Amygdala (tissue), 56 donors: ENCODE measurements at places on chromosomes 6 and 20.

DNA sequence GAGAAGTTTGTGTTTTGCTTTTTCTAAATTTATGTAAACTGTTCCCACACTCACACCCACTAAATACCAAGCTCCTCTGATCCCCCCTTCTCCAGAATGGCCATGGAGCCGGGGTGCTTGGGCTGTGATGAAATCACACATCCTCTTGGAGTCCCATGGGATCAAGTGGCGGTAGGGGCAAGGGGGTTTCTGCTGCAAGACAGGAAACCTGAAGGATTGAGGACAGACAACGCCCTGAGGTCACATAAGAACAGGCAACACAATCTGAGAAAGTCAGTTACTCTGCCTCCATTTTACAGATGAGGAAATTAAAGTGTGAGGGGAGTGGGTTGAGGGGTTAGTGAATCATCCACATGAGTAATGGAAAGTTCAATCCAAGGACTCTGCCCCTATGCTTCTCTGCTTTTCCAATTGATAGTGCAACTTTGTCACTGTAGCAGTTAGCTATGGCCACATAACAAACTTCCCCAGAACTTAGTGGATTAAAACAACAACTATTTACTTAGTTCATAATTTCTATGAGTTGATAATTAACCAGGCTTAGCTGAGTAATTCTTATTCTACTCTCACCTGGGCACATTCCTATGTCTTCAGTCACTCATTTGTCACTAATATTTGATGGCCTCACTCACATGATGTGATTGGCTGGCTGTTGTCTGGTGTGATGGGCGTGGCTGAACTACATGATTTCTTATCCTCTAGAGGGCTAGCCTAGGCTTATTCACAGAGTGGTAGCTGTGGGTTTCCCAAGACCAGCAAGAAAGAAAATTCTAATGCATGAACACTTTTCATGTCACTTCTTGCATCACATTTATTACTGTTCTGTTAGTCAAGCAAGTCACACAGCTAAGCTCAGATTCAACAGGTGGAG lies 311.1 kb upstream of the RNF24 start:
- no peak for DNase-seq

DNA sequence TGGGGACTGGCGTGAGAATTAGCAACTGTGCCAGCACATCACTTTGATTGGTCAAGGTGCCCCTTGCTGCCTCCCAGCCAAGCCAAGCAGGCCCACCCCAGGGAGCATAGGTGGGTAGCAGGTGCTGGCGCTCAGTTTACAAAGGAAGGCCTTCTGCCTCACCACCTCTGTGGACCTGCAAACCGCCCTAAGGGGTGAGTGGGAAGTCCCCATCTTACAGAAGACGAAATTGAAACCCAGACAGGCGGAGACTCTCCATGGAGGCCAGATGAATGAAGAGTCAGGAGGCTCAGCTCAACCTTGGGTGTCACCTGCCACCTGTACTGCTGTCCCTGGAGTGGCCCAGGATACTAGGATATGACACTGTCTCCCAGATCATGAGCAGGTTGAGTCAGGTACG lies 21.5 kb upstream of the MAS1L start:
- DNase-seq: no peak

GRCh38 chr20:62570897-62571668 lies 71.2 kb upstream of the SLCO4A1 start:
- no peak for DNase-seq

GRCh38 chr6:166005401-166005943 lies 162.2 kb downstream of the TBXT start:
- DNase-seq: no peak

- DNase-seq: no peak
Observed at GRCh38 chr6:82066991-82067411, 180.5 kb downstream of the IBTK start.

DNA sequence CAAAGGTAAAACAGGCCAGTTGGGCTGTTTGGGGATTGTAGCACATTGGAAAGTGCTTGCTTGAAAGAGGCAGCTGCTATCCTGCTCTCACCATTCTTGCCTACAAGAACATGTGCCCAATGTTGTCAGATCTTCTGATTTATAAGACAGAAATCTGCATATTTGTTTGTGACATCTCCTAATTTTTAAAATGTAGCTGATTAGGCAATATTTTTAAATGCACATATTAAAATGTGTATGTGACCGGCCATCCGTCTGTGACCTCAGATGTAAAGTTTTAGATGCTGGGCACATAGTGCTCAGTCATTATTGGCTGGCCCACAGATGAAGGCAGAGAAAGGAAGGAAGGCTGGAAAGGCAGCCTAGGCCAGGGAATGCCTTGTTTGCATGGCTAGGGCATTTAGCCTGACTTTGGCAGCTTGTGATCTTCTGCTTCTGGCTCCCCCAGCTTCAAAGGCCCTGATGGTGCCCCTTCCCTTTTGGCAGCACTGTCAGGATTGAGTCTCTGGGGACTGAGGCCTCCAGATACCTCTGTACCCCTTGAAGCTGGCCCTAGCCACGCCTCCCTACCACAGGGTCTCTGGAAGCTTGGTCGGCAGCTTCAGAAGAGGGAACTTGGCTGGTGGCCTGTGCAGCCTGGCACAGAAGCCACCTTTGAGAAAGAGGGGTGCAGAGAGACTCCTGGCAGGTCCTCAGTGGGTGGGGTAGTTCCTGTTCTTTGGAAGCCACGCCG lies 6.4 kb downstream of the SNPH start:
- no peak for DNase-seq

GRCh38 chr6:159899994-159900745 lies 9.4 kb downstream of the MAS1 start:
- DNase-seq: no peak

GRCh38 chr6:71900642-71901041 lies 14.3 kb downstream of the RIMS1 start:
- no peak for DNase-seq

GRCh38 chr20:35111141-35111888 lies 18.7 kb upstream of the TRPC4AP start:
- no peak for DNase-seq

DNA sequence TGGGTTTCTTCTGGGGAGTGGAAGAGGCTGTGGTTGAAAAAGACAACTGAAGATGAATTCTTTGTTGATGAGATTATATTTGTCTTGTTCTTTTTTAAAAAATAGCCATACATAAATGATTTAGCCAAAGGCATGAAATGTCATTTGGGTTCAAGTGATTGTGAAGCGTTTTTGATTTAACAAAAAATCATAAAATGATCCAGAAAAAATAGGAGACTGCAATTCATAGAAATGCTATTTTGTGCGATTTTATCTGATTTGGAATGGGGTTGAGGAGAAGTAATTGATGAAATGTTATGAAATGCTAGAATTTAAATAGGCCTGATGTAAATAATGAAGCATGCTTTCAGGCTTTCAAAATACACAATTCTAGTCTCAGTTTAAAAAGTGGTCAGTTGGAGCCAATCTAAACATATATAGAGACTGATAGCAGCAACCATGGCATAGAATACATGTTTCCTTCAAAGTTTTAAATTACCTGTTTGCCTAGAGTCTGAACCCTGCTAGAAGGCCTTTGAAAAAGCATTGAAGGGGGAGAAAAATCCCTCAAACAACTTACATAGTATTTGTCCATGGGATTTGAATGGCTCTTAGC lies 21.8 kb downstream of the PFDN4 start:
- DNase-seq: no peak

- no peak for DNase-seq
Observed at GRCh38 chr6:155628306-155628705, 172.7 kb upstream of the NOX3 start.

GRCh38 chr6:165042912-165043311 lies 266.5 kb downstream of the C6orf118 start:
- DNase-seq: no peak

DNA sequence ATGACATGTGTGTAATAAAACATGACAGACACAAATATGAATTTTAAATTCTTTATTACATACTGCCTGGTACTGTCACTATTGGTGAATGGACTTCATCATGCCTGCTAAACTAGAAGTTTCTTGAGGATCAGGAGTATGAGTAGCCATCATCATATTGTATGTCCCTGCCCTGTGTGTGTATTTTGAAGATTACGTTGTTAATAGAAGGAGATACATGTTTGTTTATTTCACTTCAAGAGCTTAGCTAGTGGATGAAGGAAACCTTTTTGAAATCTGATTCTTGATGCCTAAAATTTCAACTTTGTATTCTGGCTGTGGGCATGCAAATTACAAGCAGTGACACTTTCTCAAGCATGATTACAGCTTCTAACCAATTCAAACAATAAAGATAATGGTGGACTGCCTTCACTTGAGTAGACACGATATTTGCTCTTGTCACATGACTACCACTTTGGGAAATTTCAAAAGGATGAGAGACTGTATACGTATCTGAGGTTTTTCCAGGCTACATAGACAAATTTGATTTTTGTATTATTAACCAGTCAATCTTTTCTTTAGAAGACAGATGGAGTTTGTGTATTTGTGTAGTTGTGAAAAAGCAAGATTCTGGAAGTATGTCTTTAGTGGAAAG lies 3.5 kb downstream of the TBPL1 start:
- no peak for DNase-seq

DNA sequence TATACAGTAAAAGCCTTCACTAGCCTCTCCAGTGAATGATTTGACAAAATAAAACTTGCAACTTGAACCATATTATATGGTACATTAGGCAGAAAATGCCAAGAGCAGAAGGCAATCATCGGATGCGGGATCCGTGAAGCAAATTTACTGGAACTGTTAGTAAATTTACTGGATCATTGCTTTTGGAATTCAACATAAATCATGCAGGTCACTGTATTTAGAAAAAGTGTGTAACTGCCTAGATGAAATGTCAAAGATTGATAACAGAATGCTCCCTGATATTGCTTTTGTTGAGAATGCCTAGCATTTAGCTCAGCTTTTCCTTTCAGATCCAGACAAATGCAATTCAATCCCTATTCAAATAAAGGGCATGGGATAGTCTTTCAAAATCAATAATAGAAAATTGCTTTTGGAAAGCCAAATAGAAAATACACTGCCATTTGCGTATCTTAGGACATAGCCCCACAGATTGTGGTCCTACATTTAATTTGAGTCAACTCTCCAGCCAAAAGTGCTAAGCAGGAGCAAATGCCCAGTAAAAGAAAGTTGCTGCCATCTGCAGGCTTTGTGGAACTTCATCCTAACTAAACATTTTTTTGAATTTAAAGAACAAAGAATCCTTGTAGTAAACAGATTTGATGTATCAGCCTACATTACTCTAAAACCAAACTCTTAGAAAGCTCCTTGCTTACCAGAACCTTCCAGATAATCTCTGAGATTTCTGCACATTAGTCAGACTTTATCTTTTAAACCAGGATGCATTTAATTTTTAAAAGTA lies 109.5 kb upstream of the HSF2 start:
- DNase-seq: no peak

DNA sequence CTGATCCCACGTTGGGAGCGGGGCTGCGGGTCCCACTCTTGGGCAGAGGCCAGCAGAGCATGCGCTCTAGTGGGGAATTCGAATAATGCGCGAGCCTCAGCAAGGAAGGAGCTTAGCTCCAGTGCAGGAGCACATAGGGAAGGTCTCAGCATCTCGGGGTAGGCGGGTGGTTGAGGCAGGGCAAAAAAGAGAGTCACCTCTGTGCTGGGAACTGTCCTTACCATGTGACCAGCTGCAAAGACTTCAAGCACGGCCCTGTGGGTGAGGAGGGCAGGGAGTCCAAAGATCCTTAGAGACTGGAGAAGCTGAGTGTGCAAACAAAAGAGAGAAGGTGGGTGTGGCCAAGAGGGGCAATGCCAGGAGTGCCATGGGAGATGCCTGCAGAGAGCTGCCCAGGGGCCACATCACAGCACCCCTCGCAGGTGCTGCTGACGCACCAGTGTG lies 79.2 kb upstream of the CD93 start:
- no peak for DNase-seq

- no peak for DNase-seq
Observed at GRCh38 chr6:1244941-1245340, 67.0 kb upstream of the FOXQ1 start.

- DNase-seq: peak; percentile 6
Observed at GRCh38 chr20:36405255-36405654, 99.1 kb downstream of the DLGAP4 start.

DNA sequence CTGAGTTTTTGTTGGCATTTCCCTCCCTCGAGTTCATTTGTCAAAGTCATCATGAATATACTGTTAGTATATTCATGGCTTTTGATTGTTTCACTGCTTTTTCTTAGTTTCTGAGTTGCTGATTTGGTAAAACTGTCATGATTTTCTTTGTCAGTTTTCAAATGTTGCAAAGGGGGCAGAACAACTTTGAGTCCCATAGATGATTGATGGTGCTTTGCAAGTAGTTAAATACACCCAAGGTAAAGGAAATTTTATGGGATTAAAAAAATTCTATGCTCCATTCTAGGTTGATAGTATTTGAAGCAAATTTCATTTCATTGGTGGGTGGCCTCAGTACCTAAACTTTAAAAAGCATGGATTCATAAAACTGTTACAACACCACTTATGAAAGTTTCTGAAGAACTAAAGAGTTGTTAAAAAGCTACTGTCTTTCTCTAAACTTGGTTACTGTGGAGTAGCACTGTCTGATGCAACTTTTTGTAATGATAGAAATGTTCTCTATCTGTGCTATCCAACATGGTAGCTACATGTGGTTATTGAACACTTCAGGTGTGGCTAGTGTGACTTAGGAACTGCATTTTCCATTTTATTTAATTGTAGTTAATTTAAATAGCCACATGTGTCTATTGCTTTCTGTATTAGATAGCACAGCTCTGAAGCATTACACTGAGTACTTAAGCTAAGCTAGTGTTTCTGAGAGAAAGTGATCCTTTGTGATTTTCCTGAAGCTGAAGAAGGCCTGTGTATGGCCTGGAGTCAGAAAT lies 153.6 kb downstream of the ZFAND3 start:
- no peak for DNase-seq

- no peak for DNase-seq
Observed at GRCh38 chr6:26531897-26532296, 6.3 kb upstream of the HMGN4 start.

DNA sequence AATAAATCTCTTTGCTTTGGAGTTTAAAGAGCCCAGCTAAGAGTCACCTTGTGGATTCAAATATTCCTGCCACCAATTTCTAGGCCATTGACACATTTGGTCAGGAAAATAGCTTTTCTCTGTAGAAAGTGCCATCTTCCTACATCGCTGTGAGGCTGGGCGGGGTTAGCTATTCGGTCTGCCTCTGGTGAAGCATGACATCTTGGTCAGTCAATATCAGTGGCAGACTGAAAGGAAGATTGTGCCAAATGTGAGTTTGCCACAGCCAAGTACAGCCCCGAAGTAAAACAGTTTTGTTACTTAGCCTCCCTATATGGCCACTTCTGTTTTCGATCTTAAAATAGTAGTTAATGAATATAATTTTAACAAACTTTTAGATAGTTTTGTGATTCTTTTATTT lies 65.5 kb upstream of the FABP7 start:
- no peak for DNase-seq
